Fibroblast of the aortic adventitia (primary cell): ENCODE measurements at places on chromosomes 5 and 9. TPM values are rescaled to one million over a fixed set of nuclear protein-coding genes. Genes with fewer than 3 reads are reported as not detected.

The PCDHGB5 gene
- 8.5 and 19.9 TPM in 2 replicates for total RNA-seq

The ORM2 gene
- not detected in 2 replicates for total RNA-seq

The EIF4E1B gene
- not detected in 2 replicates for total RNA-seq

The FOXD4 gene
- 0.27 TPM in 1 of 2 replicates, not detected in the other for total RNA-seq

The SPINK4 gene
- total RNA-seq: not detected in 2 replicates

The GPSM1 gene
- 25.9 and 48.5 TPM in 2 replicates for total RNA-seq

The OLFML2A gene
- 1.7 and 13.7 TPM in 2 replicates for total RNA-seq

The WWC1 gene
- 0.45 and 2.7 TPM in 2 replicates for total RNA-seq

The C9orf153 gene
- 0.41 and 0.45 TPM in 2 replicates for total RNA-seq

The RASGRF2 gene
- total RNA-seq: 0.49 and 3.3 TPM in 2 replicates

The C9 gene
- not detected in 2 replicates for total RNA-seq

The C5orf63 gene
- total RNA-seq: 4.0 and 6.3 TPM in 2 replicates

The DOK3 gene
- total RNA-seq: 0.99 and 1.3 TPM in 2 replicates

The ARID3C gene
- total RNA-seq: 0.09 and 0.74 TPM in 2 replicates

The GABRA1 gene
- total RNA-seq: not detected in 2 replicates

The PSAT1 gene
- 32.0 and 308 TPM in 2 replicates for total RNA-seq

The HTR1A gene
- not detected in 2 replicates for total RNA-seq

The FOXD4L5 gene
- under 0.01 TPM in 1 of 2 replicates, not detected in the other for total RNA-seq

The TAF11L10 gene
- total RNA-seq: not detected in 2 replicates

The PTBP3 gene
- total RNA-seq: 11.4 and 32.4 TPM in 2 replicates

The PCSK5 gene
- total RNA-seq: 2.2 and 3.6 TPM in 2 replicates

The GCNT4 gene
- 2.5 and 9.3 TPM in 2 replicates for total RNA-seq

The GRXCR2 gene
- 0.09 TPM in 1 of 2 replicates, not detected in the other for total RNA-seq

The STXBP1 gene
- 25.5 and 40.6 TPM in 2 replicates for total RNA-seq

The CAMK4 gene
- 2.9 and 5.4 TPM in 2 replicates for total RNA-seq

The MAT2B gene
- total RNA-seq: 31.6 and 74.7 TPM in 2 replicates

The GRAMD2B gene
- total RNA-seq: 13.5 and 23.5 TPM in 2 replicates

The ARSB gene
- total RNA-seq: 21.3 and 32.7 TPM in 2 replicates

The CMYA5 gene
- total RNA-seq: 1.7 and 7.5 TPM in 2 replicates

The ADAMTS13 gene
- total RNA-seq: 1.4 and 2.1 TPM in 2 replicates

The TAF11L12 gene
- total RNA-seq: not detected in 2 replicates

The CER1 gene
- total RNA-seq: not detected in 2 replicates

The TCERG1 gene
- total RNA-seq: 58.7 and 66.4 TPM in 2 replicates

The RNF208 gene
- 0.45 TPM in 1 of 2 replicates, not detected in the other for total RNA-seq

The CARD6 gene
- 24.2 and 34.3 TPM in 2 replicates for total RNA-seq

The MAPKAP1 gene
- 90.6 and 95.0 TPM in 2 replicates for total RNA-seq

The IPO11 gene
- 21.3 and 38.1 TPM in 2 replicates for total RNA-seq

The ADAMTS6 gene
- 40.8 and 64.9 TPM in 2 replicates for total RNA-seq

The GNAQ gene
- total RNA-seq: 58.0 and 104 TPM in 2 replicates

The CRB2 gene
- total RNA-seq: 0.08 TPM in 1 of 2 replicates, not detected in the other

The PCDHGC3 gene
- total RNA-seq: 53.7 and 97.7 TPM in 2 replicates
